Suppressor macrophage treated with lipopolysaccharide for 1 hour (primary cell): ENCODE measurements at places on chromosomes 12 and 14.

- DNase-seq = peak; percentile 50
Observed at GRCh38 chr14:55438066-55438683, 2.2 kb downstream of the TBPL2 start.

- DNase-seq = no peak
Observed at GRCh38 chr14:89849931-89850330, 104.6 kb downstream of the EFCAB11 start.

DNA sequence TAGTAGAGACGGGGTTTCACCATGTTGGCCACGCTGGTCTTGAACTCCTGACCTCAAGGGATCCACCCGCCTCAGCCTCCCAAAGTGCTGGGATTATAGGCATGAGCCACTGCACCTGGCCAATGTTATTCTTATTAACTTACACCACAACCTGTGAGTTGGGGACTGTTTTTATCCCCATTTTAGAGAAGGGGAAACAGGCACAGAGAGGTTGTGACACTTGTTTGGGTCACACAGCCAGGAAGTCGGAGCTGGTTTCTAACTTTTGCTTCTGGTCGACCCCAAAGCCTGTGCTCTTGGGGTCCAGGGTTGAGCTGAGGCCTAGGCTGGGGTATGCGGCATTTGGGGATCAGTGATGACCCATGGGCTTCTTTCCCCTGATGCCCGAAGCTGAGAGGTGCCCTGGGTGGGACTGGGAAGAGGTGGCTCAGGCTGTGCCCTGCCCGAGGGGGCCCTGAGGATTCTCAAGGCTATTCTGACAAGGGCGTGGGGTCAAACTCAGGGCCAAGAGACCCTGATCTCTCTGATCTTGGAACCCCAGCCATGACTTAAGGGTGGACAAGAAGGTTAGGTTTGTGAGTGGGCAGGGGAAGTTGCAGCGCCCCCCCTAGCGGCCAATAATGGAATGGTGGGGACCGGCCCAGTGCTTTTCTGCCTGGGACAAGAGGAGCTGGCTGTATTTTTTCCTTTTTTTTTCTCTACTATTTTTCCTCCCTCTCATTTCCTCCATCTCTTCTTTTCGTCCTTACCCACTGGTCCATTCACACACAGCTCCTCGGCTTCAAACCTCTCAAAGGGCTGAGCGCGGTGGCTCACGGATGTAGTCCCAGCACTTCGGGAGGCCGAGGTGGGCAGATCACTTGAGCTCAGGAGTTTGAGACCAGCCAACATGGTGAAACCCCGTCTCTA, 3.0 kb downstream of the SDSL start:
- DNase-seq = peak; percentile 69

- no peak for DNase-seq
Observed at GRCh38 chr12:106954462-106955376, 988 bp upstream of the TMEM263 start.

GRCh38 chr12:131142891-131143657, 189.4 kb downstream of the ADGRD1 start:
- peak; percentile 46 for DNase-seq

DNA sequence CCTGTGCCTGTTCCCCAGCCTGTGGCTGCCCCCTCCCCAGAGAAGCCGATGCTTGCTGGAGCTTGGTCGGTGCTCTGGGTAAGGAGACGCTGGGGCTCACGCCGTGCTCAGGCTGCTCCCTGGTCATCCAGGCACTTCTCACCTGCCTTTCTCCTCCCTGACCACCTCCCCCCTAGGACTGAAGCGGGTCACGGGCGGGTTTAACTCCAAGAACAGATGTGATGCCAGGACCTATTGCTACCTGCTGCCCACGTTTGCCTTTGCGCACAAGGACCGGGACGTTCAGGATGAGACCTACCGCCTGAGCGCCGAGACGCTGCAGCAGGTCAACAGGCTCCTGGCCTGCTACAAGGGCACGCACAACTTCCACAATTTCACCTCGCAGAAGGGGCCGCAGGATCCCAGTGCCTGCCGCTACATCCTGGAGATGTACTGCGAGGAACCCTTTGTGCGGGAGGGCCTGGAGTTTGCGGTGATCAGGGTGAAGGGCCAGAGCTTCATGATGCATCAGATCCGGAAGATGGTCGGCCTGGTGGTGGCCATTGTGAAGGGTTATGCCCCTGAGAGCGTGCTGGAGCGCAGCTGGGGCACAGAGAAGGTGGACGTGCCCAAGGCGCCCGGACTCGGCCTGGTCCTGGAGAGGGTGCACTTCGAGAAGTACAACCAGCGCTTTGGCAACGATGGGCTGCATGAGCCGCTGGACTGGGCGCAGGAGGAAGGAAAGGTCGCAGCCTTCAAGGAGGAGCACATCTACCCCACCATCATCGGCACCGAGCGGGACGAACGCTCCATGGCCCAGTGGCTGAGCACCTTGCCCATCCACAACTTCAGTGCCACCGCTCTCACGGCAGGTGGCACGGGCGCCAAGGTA, 8.4 kb upstream of the EP400 start:
- DNase-seq = no peak

- DNase-seq = no peak
Observed at GRCh38 chr14:88301381-88301780, 21.7 kb downstream of the KCNK10 start.

DNA sequence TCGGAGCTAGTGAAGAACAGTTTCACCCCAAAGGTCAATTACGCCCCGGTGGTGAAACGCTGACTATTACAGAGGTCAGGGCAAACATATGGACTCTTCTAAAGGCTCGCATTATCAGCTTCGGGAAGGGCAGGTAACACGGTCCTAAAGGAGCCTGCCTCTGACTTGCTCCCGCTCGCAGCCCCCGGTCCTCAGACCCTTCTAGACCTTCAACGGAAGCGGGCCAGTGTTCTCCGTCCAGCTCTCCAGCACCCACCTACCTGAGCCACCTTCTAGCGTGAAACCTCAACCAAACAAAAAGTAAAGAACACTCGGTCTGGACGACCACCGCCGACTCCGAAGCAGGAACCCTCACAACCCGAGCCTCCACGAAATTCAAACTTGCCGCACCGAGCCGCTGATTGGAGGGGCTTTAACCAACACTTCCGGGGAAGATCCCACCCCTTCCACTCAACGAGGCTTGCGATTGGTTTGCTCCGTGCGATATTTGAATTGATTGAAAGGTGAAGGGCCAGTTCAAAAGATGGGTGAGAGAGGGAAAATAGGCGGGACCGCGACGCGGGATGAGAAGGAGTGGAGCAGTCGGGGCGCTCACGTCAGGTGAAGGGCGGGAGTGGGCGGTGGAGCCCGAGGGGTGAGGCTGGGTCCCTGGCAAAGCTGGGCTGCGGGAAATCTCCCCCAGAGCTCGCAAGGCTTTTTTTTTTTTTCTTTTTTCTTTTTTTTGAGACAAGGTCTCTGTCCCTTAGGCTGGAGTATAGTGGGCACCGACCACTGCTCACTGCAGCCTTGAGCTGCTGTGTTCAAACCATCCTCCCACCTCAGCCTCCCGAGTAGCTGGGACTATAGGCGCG, at the start of gene DLGAP5:
Gene DLGAP5, minus strand, starts transcription at position 383 of the 851 bp plus-strand sequence. CDS start 2,406 bp downstream, outside the sequence.
- peak; percentile 96 for DNase-seq

GRCh38 chr12:25652371-25652770, 99.3 kb upstream of the LMNTD1 start:
- DNase-seq = no peak

DNA sequence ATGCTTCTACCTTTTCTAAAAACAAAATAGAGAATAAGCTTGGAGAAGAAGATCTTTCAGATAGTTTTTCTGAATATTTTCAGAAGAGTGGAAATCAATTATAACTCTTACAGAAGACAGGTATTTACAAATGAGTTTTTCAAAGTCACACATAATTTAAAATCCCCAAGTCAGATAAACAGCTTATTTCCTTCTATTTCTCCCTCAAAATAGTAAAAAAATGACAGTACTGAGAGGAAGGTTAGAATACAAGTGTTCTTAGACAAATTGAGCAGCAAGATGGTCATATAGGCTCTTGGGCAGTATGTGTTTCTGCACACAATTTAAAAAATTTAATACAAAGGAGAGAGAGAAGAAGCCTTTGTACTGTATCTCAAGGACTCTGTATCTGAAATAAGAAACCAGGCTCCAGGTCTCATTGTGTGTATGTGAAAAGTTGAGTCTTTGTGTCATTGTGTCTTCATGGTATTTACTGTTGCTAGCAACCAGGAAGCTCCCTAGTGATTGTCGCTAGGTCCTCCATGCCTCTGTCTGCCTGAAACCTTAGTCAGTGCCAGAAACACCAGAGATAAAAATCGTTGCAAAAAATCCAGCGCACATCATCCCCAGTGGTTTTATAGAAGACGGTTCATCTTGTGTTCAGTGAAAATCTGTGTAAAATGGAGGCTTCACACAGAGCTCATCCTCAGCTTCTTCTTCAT, 12.9 kb upstream of the TUBA1A start:
- no peak for DNase-seq

- DNase-seq = peak; percentile 82
Observed at GRCh38 chr12:113462117-113462774, 9.4 kb downstream of the LHX5 start.

DNA sequence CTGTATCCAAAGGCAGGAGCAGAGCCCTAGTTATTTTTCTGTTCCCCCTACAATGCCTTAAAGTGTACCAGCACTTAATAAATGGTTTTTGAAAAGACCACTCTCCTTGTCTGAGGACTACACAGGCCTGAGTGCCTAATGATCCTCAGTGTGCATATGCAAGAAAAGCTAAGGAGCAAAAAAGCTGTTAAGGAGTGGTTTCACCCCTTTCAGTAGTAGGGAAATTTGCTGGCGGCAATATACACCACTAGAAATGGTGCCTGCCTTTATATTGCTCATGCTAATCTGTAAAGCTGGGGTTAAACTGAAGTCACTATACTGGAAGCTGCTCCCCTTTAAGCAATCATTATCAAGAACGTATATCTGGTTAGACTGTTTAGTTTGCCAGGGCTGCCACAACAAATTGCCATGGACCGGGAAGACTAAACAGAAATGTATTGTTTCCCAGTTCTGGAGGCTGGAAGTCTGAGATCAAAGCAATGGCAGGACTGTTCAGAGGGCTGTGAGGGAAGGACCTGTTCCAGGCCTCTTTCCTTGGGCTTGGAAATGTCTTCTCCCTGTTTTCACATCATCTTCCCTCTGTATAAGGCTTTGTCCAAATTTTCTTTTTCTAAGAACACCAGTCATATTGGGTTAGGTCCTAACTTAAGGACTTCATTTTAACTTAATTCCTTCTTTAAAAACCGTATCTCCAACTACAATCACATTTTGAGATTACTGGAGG, 30.2 kb downstream of the PRDM4 start:
- no peak for DNase-seq

DNA sequence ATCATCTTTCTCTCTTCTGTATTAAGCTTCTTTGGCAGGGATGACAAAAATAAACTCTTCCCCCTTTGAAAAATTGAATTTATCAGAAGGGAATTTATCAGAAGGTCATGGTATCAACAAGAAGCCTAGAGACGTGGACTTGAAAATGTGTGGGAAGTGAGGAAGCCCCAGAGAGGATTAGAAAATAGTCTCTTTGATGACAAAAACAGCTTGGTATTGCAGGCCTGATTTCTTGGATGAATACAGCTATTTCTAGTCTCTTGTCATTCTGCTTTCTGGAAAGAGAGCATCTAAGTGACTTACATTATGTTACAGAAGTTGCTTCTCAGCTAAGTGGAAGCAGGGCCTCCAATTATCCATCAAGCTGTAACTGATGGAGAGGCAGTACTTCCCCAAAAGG, 111.1 kb downstream of the KITLG start:
- DNase-seq = no peak

- peak; percentile 60 for DNase-seq
Observed at GRCh38 chr12:50751948-50752721, 11.8 kb upstream of the ATF1 start.

GRCh38 chr14:49994951-49995561, 102.2 kb downstream of the ARF6 start:
- no peak for DNase-seq

GRCh38 chr14:82313889-82314288, 780.2 kb upstream of the SEL1L start:
- DNase-seq = no peak

- DNase-seq = no peak
Observed at GRCh38 chr12:108564724-108565123, 2.3 kb downstream of the ISCU start.

DNA sequence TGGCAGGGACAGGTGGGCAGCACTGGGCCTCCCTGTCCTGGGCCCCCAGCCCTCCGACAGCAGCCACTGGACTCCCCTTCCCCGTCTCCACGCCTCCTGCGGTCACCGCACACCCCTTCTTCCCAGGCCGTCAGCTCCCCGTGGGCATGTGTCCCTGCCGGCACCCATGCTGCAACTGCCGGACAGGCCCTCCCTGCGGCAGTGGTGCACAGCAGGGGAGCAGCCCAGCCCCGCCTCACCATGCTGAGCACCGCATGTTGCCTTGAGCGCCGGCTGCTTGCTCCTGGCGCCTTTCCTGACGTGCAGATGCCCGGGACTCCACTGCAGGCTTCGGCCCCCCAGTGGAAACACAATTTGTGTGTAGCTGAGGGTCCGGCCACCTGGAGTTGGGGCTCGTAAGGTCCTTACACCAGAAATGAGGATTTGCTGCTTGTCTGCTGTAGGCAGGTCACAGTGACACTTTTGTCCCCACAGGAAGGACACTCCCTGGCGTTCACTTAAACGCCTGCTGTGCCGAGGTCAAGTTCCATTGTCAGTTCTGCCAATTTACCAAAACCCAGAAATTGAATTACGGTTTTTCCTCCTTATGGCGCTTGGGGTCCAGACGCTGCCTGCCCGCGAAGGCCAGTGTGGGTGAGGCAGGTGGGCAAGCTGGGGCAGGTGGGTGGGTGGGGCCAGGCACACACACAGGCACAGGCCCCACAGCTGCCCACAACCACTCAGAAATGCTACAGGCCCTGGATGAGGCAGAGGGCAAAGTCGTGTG, 28.2 kb upstream of the MMP17 start:
- no peak for DNase-seq

- DNase-seq = peak; percentile 64
Observed at GRCh38 chr12:92827836-92828431, 101.2 kb downstream of the EEA1 start.

- DNase-seq = peak; percentile 48
Observed at GRCh38 chr12:32558903-32559302, 120.2 kb upstream of the DNM1L start.

- DNase-seq = no peak
Observed at GRCh38 chr12:32995623-32996022, 99.0 kb upstream of the PKP2 start.

DNA sequence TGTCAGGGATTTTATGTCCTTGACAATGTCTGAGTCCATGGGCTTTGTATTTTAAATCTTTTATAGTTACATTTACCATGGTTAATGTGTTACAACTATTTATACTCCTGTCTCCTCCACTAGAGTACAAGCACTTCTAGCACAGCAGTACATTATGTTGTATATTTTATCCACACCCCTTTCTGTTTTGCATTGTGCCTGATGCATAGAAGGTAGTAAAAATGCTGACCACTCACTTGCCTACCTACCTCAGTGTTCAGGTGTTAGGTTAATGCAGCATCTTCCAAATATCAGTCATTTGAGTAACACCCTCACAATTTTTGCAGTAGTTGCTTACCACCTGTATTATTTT, 31.1 kb upstream of the SLC38A2 start:
- no peak for DNase-seq

- DNase-seq = no peak
Observed at GRCh38 chr12:116628989-116629388, 69.8 kb downstream of the MAP1LC3B2 start.

GRCh38 chr12:29291226-29291625, 89.7 kb downstream of the ERGIC2 start:
- no peak for DNase-seq

- no peak for DNase-seq
Observed at GRCh38 chr14:69959136-69959535, 79.9 kb downstream of the SMOC1 start.
